ENCODE measurements at places on chromosomes 5 and 9.

DNA sequence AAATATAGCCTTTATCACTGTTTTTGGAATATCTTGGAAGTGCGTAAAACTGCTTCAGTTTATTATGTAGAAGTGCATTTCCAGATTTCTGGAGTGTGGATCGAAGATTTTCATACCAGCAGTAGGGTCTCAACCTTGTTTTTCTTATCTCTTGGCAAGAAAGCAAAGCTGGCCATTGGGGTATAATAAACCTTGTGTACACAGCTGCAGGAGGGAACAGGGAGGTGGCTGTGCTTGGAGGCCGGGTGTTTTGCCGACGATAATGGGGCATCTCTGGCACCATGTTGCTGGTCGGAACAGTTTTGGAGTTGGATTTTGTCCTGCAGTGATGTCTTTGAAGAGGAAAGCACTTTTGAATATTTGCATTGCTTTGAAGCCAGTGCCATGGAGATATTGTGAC is 308.8 kb upstream of the DMRT1 start:
- DNase-seq: no peak

DNA sequence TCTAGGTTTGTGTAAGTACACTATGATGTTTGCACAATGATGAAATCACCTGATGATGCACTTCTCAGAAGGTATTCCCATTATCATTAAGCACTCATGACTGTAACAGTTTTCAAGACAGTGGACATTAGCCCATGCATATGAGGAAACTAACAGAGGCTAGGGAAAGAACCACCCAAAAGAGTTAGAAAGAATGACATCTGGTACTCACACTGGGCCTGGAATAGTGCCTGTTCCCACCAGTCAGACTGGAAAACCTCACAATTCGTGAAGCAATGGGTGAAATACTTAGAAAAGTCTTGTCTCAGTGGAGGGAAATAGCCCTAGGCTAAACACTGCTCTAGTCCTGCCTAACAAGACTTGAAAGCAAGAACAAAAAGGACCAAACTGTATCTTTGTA is 117.4 kb upstream of the GDNF start:
- DNase-seq: no peak

GRCh38 chr5:96537386-96537785 is 104.3 kb upstream of the PCSK1 start:
- DNase-seq: no peak

GRCh38 chr5:111548992-111549649 is 36.8 kb upstream of the STARD4 start:
- DNase-seq: no peak

DNA sequence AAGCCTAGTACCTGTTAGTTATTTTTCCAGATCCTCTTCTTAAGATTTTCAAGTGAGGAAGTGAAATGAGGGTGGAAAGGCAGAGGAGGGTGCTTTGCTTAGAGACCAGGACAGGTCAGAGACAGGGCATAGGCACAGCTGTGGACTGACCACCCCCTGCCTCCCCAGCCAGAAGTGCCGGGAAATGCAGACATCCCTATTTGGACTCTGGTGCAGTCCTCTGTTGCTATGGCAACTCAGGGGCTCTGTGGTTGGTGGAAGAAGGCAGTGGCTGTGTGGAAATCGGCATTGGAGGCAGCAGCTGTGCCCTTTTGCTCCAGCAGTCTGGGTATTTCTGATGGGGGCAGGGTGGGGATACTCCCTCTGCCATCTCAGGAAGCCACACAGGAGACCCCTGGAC is 43.3 kb upstream of the NDFIP1 start:
- DNase-seq: no peak

Measured in right forelimb (tissue), 1 donor.